ENCODE measurements at places on chromosomes 5 and 9. TPM values are rescaled to one million over a fixed set of nuclear protein-coding genes. Genes with fewer than 3 reads are reported as not detected.

DNA sequence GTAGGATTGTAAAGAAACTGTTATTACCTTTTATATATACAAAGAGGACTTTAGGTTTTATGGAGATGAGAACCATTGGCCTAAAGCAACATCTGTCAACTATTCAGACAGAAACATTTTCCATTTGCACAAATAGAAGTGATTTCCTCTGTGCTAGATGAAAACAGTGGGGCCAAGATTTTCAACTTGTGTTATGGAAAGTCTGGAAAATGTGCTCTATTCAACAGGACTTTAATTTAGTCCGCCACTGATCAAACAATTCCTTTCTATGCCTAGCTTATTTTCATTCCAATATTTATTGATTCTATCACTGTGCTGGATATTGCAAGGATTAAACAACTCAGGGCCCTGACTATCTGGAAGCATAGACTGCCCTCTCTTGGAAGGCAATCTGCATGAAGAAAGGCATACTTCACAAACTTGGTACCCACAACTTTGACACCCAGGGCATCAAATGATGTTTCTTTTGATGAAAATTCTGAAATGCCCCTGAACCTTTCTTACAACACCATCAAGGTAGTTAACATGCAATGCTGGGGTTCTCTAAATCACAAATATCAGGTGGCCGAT lies 126.6 kb upstream of the HMHB1 start:
- no peak for DNase-seq

EIF4E1B gene
- total RNA-seq = 0.05 TPM

GRCh38 chr5:53253421-53253871 lies 143.9 kb upstream of the MOCS2 start:
- peak; percentile 9 for DNase-seq

SETD9 gene
- total RNA-seq = 4.8 TPM

GRCh38 chr5:89297066-89297465 lies 414.1 kb upstream of the MEF2C start:
- DNase-seq = no peak

DNA sequence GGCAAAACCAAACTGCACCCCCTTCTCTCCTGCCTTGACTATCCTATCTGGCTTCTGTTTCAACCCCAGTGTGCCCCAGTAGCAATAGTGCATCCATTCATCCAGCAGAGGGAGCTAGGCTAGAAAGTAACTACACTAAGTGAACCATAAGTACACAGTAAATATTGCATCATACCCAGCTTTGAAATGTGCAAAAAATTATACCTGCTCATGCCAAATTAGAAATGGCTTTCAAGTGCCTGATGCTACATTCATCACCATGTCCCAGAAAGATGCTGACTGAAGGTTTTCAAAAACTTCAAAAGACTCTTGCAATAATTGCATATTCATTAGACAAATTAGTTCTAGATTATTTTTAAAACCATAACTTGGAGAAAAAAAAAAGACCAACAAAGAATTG lies 153.5 kb downstream of the PRELID2 start:
- DNase-seq = no peak

CDO1 gene
- total RNA-seq = 1.6 TPM

GRCh38 chr5:113031557-113031956 lies 55.0 kb downstream of the DCP2 start:
- no peak for DNase-seq
